ENCODE measurements at places on chromosomes 4 and X. TPM values are rescaled to one million over a fixed set of nuclear protein-coding genes. Genes with fewer than 3 reads are reported as not detected.

DNA sequence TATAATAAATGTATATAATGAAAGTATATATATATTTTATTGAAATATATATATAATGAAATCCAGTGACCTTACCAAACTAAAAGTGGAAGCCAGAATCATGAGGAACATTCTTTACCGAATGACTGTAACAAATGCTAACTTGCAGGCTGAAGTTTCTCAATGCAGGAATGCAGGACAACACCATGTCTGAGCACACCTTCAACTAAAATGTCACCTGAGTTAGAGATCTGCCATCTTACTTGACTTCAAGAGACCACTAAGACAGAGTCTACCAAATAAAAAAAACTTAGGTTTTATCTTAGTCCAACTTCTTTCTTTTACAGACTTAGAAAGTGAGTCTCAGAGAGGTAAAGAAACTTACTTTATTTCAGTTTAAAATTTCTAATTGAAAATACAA, 176.2 kb downstream of the FSTL5 start:
- no peaks in the 10 kb centered on the region for H3K4me1 ChIP-seq
- no peak overlapping the region for H3K27ac ChIP-seq
- H3K4me3 ChIP-seq = no peak overlapping the region
- no peaks in the 10 kb centered on the region for H3K27me3 ChIP-seq
- DNase-seq = no peak

GRCh38 chr4:123784626-123785025, 388.0 kb downstream of the SPRY1 start:
- H3K27me3 ChIP-seq = no peaks in the 10 kb centered on the region
- DNase-seq = no peak
- no peaks in the 10 kb centered on the region for H3K36me3 ChIP-seq
- H3K27ac ChIP-seq = no peak overlapping the region
- no peak overlapping the region for H3K4me3 ChIP-seq

DNA sequence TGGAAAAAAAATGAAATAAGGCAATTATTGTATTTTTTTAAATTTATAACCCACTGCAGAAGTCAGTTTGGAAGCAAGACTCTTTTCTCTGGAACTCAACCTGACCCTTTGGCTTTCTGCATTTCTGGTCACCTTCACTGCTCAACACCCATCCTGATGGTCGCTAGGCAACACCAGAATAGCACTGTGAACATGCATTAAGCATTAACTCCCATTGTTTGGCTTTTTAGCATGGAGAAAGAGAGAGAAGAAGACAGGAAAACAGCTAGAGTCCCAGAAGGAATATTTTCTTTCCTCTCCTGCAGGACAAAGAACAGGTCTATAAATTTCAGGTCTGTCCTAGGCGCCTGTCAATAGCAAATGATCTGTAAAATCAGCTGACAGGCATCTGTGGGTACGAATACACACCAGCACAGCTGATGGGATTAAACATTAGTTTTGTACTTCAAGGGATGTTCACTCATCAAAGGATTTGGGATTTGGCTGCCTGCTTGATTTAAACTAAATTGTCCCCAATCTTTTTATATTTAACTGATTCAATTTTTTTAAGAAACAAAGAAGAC, 137.2 kb upstream of the ETNPPL start:
- no peak overlapping the region for H3K4me3 ChIP-seq
- DNase-seq = no peak
- no peaks in the 10 kb centered on the region for H3K36me3 ChIP-seq
- no peaks in the 10 kb centered on the region for H3K27me3 ChIP-seq
- no peaks in the 10 kb centered on the region for H3K4me1 ChIP-seq
- H3K27ac ChIP-seq = no peak overlapping the region

The PHOX2B gene
- not detected for total RNA-seq

DNA sequence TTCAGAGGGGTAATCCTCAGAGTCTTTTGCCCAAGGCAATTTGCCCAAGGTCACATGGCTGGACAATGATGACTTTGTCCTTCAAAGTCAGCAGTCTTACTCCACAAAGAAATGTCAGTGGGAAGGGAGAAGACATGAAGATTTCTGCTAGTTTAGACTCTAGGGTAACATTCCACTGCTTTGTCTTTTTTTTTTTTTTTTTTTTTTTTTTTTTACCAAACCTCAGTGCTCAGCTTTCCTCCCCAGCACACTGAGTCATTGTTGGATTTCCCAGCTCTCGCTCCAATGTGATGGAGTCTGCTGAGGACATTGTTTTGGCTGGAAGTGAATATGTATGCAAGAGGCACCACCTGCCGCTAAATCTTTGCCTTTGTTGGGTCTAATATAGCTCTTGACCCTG, 7.2 kb upstream of the C1QTNF7 start:
- no peak overlapping the region for H3K4me3 ChIP-seq
- no peak for DNase-seq
- no peaks in the 10 kb centered on the region for H3K36me3 ChIP-seq
- H3K27ac ChIP-seq = no peak overlapping the region

The ANKRD17 gene
- total RNA-seq = 66.9 TPM

- DNase-seq = no peak
- no peak overlapping the region for H3K27ac ChIP-seq
- no peaks in the 10 kb centered on the region for H3K27me3 ChIP-seq
- no peaks in the 10 kb centered on the region for H3K4me1 ChIP-seq
- no peaks in the 10 kb centered on the region for H3K36me3 ChIP-seq
Observed at GRCh38 chrX:52082578-52082977, 13.6 kb upstream of the MAGED4B start.

- H3K27me3 ChIP-seq = no peaks in the 10 kb centered on the region
- H3K4me1 ChIP-seq = no peaks in the 10 kb centered on the region
- H3K4me3 ChIP-seq = no peak overlapping the region
- DNase-seq = no peak
- H3K27ac ChIP-seq = no peak overlapping the region
Observed at GRCh38 chrX:40164751-40165150, 67.0 kb upstream of the BCOR start.

- peak overlapping the region; percentile 33 for H3K4me3 ChIP-seq
- DNase-seq = no peak
- peak overlapping the region; percentile 47 for H3K27ac ChIP-seq
- H3K4me1 ChIP-seq = peaks cover 19% of the 10 kb centered on the region
- H3K36me3 ChIP-seq = no peaks in the 10 kb centered on the region
Observed at GRCh38 chrX:120456973-120457372, 12.1 kb downstream of the LAMP2 start.

The STARD8 gene
- 0.62 TPM for total RNA-seq

DNA sequence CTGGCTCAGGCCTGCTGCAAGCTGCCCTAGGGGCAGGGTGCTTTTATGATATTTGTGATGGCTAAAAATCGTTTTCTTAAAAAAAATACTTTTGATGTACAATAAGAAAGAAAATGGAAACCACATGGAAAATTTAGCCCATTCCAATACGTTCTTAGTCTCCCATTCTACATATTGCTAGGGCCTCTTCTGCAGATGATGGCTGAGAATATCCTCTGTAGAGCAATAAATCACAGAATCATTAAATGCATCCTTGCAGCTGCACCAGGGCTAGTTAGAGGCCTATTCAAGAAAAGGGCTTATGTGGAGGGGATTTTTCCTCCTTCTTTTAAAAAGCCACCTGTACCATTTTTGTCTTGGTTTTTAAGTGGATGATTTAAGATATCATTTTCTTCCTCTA, 97.6 kb upstream of the C1GALT1C1 start:
- H3K36me3 ChIP-seq = no peaks in the 10 kb centered on the region
- no peak overlapping the region for H3K27ac ChIP-seq
- DNase-seq = no peak
- H3K27me3 ChIP-seq = no peaks in the 10 kb centered on the region
- H3K4me3 ChIP-seq = no peak overlapping the region
- no peaks in the 10 kb centered on the region for H3K4me1 ChIP-seq

The ARX gene
- total RNA-seq = not detected

DNA sequence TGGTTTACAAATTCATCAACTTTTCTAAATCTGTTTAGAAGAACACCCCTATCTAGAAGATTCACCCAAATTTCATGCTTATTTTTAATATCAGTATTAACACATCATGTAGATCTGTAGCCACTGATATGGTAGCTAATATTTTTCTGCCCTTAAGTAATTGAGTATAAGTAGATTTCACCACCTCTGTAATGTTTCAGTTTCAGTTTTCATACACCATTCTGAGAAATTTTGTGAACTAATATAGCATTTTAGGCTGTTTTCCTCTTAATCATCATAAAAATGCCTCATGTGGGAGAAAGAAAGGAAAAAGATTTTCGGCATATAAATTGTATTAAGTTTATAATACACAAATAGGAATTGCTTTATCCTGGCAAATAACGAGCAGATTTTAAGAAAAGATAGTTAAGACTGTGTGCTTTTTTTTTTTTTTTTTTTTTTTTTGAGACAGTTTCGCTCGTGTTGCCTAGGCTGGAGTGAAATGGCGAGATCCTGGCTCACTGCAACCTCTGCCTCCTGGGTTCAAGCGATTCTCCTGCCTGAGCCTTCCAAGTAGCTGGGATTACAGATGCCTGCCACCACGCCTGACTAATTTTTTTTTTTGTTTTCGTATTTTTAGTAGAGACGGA, 21.4 kb upstream of the RBPJ start:
- no peaks in the 10 kb centered on the region for H3K36me3 ChIP-seq
- no peaks in the 10 kb centered on the region for H3K4me1 ChIP-seq
- no peaks in the 10 kb centered on the region for H3K27me3 ChIP-seq

GRCh38 chr4:188109157-188109755, at the start of gene TRIML2:
Gene TRIML2, minus strand, starts transcription at chr4:188109603. Its CDS starts 4,235 bp downstream, at chr4:188105368.
- H3K4me1 ChIP-seq = no peaks in the 10 kb centered on the region
- no peaks in the 10 kb centered on the region for H3K36me3 ChIP-seq
- H3K4me3 ChIP-seq = no peak within 1 kb of the TSS
- H3K27me3 ChIP-seq = no peaks in the 10 kb centered on the region
- H3K27ac ChIP-seq = no peak within 1 kb of the TSS

DNA sequence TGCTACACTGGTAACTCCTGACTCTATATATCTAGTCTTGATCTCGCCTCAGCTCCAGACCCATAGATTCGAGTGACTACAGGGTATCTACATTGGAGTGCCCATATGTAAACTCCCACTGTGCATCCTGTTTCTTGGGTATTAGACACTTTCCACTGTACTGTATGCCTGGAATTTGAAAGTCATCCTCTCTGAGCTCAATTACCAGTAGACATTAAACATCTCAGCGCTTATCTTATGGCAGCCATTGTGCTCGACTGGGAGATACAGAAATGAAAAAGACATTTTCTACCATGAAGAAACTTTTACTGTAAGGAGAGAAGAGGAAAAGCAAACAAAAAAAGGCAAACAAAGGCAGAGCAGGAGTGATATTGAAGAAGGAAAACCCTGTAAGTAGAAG, 151.9 kb upstream of the JADE1 start:
- H3K4me1 ChIP-seq = no peaks in the 10 kb centered on the region
- H3K27ac ChIP-seq = no peak overlapping the region
- H3K36me3 ChIP-seq = no peaks in the 10 kb centered on the region
- no peaks in the 10 kb centered on the region for H3K27me3 ChIP-seq
- DNase-seq = no peak

DNA sequence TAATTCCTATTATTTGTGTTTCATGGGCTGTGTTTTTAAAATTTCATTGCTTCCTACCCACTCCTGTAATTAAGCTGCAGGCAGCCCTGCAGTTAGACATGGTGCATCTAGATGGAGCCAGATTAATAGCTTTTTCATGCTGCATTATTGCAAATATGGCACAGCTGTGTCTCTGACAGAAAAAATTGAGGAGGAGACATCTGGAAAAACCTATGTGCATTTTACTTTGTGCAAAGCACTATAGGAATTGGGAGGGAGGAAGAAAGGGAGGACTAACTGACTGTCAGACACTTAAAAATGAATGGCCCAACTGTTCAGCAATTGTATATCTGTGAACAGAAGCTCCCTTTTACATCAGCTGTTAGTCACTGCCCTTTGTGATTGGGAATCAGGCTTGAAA, 8.1 kb upstream of the RPGR start:
- no peak for DNase-seq
- H3K27me3 ChIP-seq = no peaks in the 10 kb centered on the region
- no peaks in the 10 kb centered on the region for H3K4me1 ChIP-seq
- H3K27ac ChIP-seq = no peak overlapping the region

DNA sequence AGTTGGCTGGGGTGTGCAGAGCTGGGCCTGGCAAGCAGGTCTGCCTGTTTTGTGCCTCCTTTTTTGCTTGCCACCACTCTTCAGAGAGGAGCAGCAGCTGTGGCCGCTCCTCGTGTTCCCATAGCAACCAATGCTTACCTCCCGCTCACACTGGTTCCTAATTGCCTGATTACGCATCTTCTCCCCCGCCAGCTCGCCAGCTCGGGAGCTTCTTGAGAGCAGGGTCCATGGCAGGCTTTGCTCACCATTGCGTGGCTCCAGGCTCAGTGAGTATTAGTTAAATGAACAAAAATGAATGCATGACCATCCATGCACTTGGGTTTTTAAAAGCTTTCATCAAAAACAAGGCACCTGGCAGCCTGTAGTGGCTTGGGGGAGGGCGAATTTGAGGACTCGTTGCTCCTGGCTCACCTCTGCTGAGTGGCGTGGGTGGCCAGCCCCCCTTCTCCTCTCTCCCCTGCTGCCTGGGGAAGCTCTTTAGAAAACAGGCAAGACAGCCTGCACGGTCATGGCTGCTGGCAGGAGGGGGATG, 14.2 kb upstream of the PJA1 start:
- no peak for DNase-seq
- H3K4me3 ChIP-seq = no peak overlapping the region
- no peaks in the 10 kb centered on the region for H3K36me3 ChIP-seq

DNA sequence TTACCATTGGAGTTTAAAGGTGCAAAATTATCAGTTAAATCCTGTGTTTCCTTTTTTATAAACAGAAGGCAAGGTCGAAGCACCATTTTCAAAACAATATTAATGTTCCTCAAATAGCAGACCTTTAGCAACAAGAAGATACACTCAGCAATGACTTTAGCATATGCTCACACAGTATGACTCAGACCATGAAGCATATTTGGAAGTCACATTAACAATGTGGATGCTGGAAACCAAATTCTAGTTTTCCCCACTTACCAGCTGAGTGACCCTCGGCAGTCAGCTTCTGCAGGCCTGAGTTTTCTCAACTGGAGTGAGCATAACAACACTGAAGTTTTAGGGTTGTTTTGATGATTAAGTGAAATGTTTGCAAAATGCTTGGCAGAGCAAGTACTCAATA, 130.5 kb downstream of the ANK2 start:
- DNase-seq = no peak
- H3K4me3 ChIP-seq = no peak overlapping the region
- H3K4me1 ChIP-seq = no peaks in the 10 kb centered on the region
- H3K27ac ChIP-seq = no peak overlapping the region
- H3K36me3 ChIP-seq = no peaks in the 10 kb centered on the region
- no peaks in the 10 kb centered on the region for H3K27me3 ChIP-seq

GRCh38 chrX:153812220-153812619, 17.8 kb downstream of the SSR4 start:
- no peaks in the 10 kb centered on the region for H3K27me3 ChIP-seq
- no peak overlapping the region for H3K27ac ChIP-seq
- H3K4me3 ChIP-seq = no peak overlapping the region
- no peaks in the 10 kb centered on the region for H3K36me3 ChIP-seq
- DNase-seq = no peak

GRCh38 chr4:105236916-105237311, 90.2 kb downstream of the TET2 start:
- H3K27ac ChIP-seq = no peak overlapping the region
- DNase-seq = no peak
- H3K36me3 ChIP-seq = peaks cover 7% of the 10 kb centered on the region
- H3K4me1 ChIP-seq = no peaks in the 10 kb centered on the region
